ENCODE measurements at places on chromosomes 7 and 10.

GRCh38 chr10:1523221-1523620, 214.1 kb downstream of the ADARB2 start:
- no peak for DNase-seq

DNA sequence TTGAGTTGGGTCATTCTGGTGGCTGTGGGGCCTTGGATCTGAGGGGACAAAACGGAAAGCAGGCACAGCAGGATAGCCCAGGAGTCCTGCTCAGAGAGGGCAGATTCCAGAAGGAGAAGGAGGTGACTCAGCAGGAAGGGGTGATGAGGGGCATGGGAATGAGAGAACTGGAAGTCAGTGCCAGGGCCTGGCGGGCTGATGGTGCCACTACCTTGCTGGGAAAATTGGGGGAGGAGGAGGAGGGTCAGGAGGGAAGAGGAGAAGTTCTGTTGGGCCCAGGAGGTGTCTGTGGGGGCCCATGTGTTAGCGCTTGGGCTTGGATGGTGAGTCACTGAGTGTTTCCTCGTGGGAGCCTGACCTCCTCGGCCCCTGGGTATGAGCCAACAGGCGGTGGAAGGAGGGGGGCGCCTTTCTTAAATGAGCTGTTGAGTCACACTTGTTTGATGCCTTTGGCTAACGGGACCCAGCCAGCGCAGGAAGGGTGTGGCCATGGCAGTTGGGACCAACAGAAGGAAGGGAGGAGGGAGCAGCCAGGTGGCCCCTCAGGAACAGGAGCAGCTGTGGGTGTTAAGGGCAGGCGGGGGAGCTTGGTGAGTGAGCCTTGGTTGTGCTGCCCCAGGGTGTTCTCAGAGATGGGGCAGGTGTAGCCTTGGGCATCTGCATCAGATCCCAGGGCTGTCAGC, 130.0 kb upstream of the BTBD16 start:
- DNase-seq, result peak; percentile 91

GRCh38 chr7:6636741-6637543, at the start of gene ZNF316:
Gene ZNF316 (plus strand): TSS chr7:6637318. CDS start chr7:6642410, 5,092 bp downstream.
- peak; percentile 78 for DNase-seq

GRCh38 chr10:2020836-2021235, 283.5 kb upstream of the ADARB2 start:
- no peak for DNase-seq

DNA sequence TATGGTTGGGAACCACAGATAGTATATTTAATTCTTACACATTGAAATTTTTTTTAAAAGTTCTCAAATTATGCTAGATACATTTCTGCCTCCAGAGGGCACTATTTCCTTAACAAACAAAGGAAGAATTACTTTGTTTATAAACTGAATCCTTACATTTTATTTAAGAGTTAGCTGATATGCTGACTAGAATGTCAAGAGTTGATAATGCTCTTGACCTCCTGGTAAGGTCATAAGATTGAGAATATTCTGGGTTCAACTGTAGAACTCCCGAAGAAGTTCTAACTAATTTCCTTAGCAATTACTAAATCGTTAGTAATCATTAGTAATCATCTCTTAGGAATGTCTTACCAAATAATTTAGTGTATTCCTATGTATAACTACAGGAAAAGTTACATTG, 95.3 kb upstream of the CYP26C1 start:
- peak; percentile 65 for DNase-seq

All from astrocyte of the hippocampus (primary cell).